ENCODE measurements at places on chromosomes 3 and 15.

- DNase-seq = no peak
Measured at GRCh38 chr3:57112206-57112605, 51.7 kb downstream of the SPATA12 start.

- no peak for DNase-seq
Measured at GRCh38 chr15:101135532-101136166, 116.2 kb downstream of the CHSY1 start.

- peak; percentile 32 for DNase-seq
Measured at GRCh38 chr3:62817678-62818077, 57.5 kb downstream of the CADPS start.

DNA sequence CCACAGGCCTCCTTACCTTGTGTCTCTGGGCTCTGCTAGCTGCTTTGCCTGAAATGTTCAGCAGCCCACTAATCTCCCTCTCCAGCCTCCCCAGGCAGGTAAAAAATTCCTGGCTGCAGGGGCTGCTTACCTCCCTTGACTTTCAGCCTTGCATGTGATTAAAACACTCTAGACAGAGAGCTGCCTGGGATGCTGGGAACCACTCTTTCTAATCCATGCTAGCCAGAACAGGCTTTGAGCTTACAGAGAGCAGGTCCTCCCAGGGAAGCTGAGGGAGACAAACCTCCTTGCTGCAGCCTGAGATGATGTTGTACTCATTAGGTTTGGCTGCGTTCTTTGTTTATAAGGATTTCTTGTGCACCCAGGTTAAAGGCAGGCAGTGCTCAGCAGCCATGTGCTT, 33.7 kb upstream of the LIPC start:
- no peak for DNase-seq

GRCh38 chr3:192840143-192840836, 77.4 kb downstream of the MB21D2 start:
- no peak for DNase-seq

- DNase-seq = no peak
Measured at GRCh38 chr3:43949594-43949993, 258.9 kb downstream of the ABHD5 start.

- DNase-seq = peak; percentile 47
Measured at GRCh38 chr15:39587096-39587721, 6.3 kb downstream of the THBS1 start.

- no peak for DNase-seq
Measured at GRCh38 chr15:77097248-77097721, 26.4 kb upstream of the TSPAN3 start.

GRCh38 chr3:185757176-185757575, 67.7 kb downstream of the IGF2BP2 start:
- no peak for DNase-seq

DNA sequence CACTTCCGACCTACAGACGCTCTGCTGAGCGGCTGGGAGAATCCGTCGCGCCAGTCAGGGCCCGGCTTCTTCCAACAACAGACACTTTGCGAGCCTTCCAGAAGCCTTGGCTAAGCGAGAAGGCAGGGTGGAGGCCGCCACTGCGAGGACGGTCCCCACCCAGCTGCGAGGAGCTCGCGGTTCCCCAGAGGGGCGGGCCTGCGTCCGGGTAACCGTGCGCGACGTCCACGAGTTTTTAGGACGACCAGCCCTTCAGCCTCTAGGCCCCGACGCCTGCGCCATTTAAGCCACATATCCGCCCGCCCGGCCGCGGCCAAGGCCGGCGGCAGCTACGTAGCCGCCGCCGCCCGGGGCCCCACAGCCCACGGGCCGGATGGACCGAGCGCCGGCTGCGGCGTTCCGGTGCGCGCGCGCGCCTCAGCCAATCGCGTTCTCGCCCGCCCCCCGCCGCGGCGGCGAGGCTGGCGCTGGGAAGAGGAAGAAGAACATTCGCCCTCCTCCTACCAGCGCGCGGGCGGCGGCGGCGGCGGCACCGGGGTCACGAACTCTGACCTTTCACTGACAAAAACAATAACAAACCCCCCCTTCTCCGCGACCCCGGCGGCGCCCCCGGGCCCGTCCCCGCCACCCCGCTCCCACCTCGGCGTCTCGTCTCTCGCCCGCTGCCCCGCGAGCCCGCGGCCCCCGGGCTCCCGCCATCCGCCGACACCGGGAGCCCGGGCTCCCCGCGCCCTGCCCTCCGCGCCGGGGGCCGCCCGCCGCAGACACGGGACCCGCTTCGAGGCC, at the start of gene NR2C2:
Gene NR2C2 (plus strand): TSS at position 484 of the 786 bp plus-strand sequence. CDS start 56,332 bp downstream, outside the sequence.
- peak; percentile 74 for DNase-seq

DNA sequence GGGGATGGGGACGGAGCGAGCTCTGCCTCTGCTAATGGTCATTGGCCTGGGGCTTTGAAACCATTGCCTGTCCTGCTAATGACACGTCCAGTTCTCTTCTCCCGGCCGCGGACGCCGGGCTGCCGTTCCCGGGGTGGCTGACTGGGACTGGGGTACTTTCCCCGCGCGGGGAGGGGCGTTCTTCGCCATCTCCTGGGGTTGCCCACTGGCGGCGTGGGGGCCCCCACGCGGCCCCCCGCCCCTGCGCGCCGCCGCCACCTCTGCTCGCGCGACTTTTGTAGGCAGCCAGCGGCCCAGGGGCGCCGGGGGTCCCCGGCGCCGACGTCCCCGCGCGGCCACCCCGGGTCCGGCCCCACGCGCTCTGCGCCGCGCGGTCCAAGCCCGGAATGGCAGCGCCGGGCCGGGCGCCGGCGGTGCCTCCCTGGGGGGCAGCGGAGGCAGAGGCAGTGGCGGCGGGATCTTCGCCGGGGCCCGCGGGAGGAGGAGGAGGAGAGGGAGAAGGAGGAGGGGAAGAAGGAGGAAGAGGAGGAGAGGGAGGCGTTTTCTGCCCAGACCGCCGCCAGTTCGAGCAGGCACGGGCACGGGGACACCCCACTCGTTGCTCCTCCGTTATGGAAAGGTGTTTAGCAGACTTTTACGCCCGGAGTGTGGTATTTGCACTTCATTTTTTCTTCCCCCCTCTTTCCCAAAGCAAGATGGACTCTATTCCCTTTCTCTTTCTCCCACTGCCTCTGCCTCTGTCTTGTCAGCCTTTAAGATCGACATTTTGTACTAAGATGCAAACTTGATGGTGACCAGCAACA, 2.3 kb downstream of the BBX start:
- peak; percentile 44 for DNase-seq

- DNase-seq = peak; percentile 83
Measured at GRCh38 chr3:124780761-124781475, 50.7 kb downstream of the UMPS start.

- DNase-seq = peak; percentile 61
Measured at GRCh38 chr3:141444586-141445285, 42.1 kb upstream of the RASA2 start.

GRCh38 chr3:22587446-22587845, 615.7 kb upstream of the UBE2E2 start:
- DNase-seq = no peak

GRCh38 chr3:64916192-64916798, 228.5 kb upstream of the ADAMTS9 start:
- no peak for DNase-seq

DNA sequence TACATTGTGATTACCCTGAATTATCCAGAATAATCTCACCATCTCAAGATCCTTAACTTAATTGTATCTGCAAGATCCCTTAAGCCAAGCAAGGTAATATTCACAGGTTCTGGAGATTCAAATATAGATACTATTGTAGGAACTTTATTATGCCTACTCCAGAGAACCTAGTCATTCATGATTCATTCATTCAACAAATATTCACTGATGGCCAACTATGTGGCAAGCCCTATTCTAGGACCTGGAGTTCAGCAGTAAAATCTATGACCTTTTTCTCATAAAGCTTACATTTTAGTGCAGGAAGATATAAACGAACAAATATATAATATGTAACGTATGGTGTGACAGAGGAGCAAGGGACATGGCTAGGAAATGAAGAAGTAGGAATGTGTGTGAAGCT, 49.6 kb downstream of the ISL2 start:
- no peak for DNase-seq

GRCh38 chr3:124714223-124714853, 15.9 kb upstream of the UMPS start:
- DNase-seq = peak; percentile 37

GRCh38 chr3:194852831-194853508, 167.3 kb downstream of the FAM43A start:
- DNase-seq = no peak

DNA sequence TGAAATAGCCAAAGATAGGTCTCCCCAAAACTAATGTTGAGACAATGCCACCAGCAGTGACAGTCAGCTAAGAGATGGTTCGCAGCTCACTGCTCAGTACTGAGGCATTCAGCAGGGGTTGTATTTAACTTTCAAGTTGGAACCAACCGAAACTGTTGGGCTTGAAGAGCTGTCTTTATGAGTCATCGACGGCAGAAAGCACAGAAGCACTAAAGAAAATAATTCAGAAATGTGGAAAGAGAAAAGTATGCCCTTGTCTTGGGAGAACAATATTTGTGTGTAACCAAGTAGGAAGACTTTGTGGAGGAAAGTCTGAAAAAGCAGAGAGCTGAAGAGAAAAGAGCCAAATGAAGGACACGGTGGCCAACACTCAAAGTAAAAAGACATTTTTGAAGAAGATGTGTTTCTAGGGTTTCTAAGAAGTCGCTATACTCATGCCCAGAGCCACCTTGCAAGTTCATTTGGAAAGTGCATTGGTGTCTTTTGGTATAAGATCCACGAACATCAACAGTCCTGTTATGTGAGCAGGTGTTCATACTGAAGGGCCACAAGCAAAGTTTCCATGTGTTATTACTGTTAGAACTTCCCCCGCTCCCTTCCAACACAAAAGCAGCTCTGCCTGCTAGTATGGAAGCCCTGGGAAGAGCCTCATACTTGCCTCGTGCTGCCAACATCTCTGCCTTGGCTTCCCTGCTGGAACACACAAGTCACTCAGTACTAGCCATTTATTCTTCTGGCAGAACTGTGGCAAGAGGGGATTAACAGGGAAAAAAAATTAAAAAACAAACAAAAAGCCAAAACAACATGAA, 4.1 kb upstream of the RARB start:
- peak; percentile 75 for DNase-seq

- DNase-seq = peak; percentile 83
Measured at GRCh38 chr3:64859625-64860535, 172.1 kb upstream of the ADAMTS9 start.

DNA sequence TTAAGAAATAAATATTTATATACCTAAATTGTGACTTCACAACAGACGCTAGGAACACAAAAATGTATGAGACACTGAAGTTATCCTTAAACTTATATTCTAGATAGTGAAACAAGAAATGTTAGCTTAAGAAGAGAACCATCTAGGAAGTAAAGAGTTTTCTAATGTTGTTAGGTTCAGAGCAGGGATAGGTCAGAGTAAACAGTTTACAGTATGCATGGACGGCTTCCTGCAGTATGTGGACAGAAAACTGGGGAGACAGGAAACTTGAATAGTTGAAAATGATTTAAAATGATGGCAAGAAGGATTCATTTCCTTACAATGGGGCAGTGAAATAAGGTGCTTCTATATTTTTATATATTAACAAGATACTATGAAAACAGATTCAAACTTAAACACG, 449.8 kb downstream of the MAGI1 start:
- no peak for DNase-seq

- DNase-seq = no peak
Measured at GRCh38 chr15:44064706-44065105, 130.4 kb downstream of the FRMD5 start.

GRCh38 chr3:168191856-168192255, 96.1 kb upstream of the GOLIM4 start:
- no peak for DNase-seq

Data from fibroblast of upper back skin (primary cell).